Vagina (tissue), 2 donors: ENCODE measurements at places on chromosomes 12 and 14. TPM values are rescaled to one million over a fixed set of nuclear protein-coding genes. Genes with fewer than 3 reads are reported as not detected.

GRCh38 chr12:21296751-21297406, 37.8 kb downstream of the SLCO1A2 start:
- no peaks in the 10 kb centered on the region for H3K27me3 ChIP-seq
- no peaks in the 10 kb centered on the region for H3K36me3 ChIP-seq
- H3K4me1 ChIP-seq = no peaks in the 10 kb centered on the region
- H3K27ac ChIP-seq = no peak overlapping the region

- H3K4me3 ChIP-seq = no peak overlapping the region
- H3K27me3 ChIP-seq = no peaks in the 10 kb centered on the region
- H3K36me3 ChIP-seq = peaks cover 36% of the 10 kb centered on the region
- no peak for DNase-seq
- H3K4me1 ChIP-seq = peaks cover 32% of the 10 kb centered on the region
These were observed 47.1 kb downstream of the IL31 start for GRCh38 chr12:122126713-122127597.

Gene WBP11
- 12.8 TPM for total RNA-seq

DNA sequence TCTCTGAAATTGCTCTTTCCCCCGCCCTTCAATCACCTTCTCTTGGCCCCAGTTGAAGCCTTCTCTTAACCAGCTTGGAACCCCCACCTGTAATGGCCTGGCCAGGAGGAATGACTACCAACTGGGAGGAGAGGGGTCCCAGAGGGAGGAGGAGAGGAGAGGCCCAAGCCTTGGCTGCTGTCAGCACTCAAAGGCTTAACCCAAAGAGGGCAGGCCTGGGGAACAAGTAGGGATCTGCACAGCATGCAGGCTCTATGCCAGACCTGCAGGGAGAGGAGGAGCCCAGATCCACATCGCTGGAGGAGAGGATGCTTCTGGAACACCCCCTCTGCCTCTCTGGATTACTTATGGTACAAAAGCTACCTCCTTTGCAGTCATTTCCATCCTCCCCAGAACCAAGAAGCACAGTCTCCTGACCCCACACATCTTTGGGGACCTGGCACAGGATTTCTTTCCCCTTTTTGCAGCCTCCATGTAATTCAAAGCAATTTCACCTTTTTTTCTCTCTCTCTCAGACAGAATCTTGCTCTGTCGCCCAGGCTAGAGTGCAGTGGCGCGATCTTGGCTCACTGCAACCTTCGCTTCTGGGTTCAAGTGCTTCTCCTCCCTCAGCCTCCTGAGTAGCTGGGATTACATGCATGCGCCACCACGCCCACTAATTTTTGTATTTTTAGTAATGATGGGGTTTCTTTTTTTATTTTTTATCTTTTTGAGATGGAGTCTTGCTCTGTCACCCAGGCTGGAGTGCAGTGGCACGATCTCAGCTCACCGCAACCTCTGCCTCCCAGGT, 6.2 kb downstream of the RARG start:
- peaks cover 83% of the 10 kb centered on the region for H3K4me1 ChIP-seq
- H3K36me3 ChIP-seq = no peaks in the 10 kb centered on the region
- no peak for DNase-seq
- H3K27ac ChIP-seq = peak overlapping the region; percentile 99
- H3K4me3 ChIP-seq = no peak overlapping the region

GRCh38 chr12:95326855-95327254, 109.2 kb downstream of the VEZT start:
- no peak overlapping the region for H3K27ac ChIP-seq
- H3K4me3 ChIP-seq = no peak overlapping the region
- DNase-seq = no peak
- H3K27me3 ChIP-seq = no peaks in the 10 kb centered on the region

DNA sequence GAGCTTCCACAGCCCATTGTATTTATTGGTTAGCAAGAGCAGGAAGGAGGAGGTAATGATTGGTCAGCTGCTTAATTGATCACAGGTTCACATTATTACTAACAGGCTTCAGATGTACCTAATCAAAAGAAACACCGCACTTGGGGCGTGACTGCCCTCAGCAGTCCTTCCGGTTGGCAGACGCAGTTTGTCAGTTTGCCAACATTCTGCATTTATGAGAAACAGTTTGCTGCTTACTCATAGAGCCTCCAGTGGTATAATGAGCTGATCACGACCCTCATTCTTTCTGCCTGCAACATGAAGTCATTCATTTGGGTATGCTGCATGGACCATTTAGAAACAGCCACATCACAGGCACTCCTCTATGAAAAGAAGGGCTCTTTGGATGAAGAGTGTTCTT, 42.5 kb upstream of the PPM1H start:
- H3K27ac ChIP-seq = no peak overlapping the region
- DNase-seq = no peak
- no peaks in the 10 kb centered on the region for H3K36me3 ChIP-seq
- H3K27me3 ChIP-seq = no peaks in the 10 kb centered on the region
- no peak overlapping the region for H3K4me3 ChIP-seq

DNA sequence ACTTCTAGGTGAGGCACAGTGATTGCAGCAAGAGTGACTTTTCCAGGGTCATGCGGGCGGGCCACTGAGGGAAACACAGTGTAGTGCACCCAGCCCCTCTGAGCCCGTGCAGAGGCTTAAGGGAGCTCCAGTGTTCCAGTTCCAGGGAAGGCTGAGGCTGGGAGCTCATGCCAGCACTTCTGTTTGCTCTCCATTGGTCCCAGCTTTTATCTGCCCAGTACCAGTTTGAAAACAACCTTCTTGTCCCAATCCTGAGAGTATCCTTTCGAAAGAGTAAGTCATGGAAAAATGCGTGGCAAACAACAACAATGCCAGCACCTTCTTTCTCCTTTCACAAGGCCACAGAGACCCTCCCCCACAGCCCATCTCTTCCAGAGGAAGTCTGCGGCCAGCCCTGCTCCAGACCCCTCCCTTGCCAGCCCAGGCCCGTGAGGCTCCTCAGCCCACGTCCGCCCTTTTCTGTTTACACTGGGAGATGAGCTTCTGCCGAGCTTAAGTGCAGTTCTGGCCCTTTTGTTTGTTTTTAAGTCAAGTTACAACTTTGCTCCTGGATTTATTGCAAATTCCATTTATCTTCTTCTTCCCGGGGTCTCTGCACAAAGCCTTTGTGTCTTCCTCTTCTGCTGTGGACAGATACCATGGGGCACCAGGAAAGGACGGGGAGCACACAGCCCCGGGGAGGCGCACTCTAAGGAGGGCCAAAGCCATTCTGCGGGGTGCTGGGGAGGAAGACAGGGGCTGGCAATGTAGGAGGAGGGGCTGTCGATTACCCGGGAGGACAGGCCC, 185.6 kb downstream of the ZFP36L1 start:
- H3K4me1 ChIP-seq = peaks cover 68% of the 10 kb centered on the region
- H3K4me3 ChIP-seq = no peak overlapping the region
- no peaks in the 10 kb centered on the region for H3K27me3 ChIP-seq
- no peak for DNase-seq
- peak overlapping the region; percentile 90 for H3K27ac ChIP-seq

GRCh38 chr12:48084066-48084465, 21.8 kb downstream of the SENP1 start:
- H3K27ac ChIP-seq = no peak overlapping the region
- no peaks in the 10 kb centered on the region for H3K27me3 ChIP-seq
- H3K36me3 ChIP-seq = no peaks in the 10 kb centered on the region
- no peaks in the 10 kb centered on the region for H3K4me1 ChIP-seq
- DNase-seq = no peak

GRCh38 chr14:82905762-82906161, 1372.1 kb upstream of the SEL1L start:
- no peaks in the 10 kb centered on the region for H3K4me1 ChIP-seq
- no peak for DNase-seq
- H3K27ac ChIP-seq = no peak overlapping the region
- H3K27me3 ChIP-seq = no peaks in the 10 kb centered on the region
- H3K4me3 ChIP-seq = no peak overlapping the region

GRCh38 chr12:79151956-79152355, 287.4 kb downstream of the SYT1 start:
- no peak overlapping the region for H3K27ac ChIP-seq
- H3K4me3 ChIP-seq = no peak overlapping the region
- H3K36me3 ChIP-seq = no peaks in the 10 kb centered on the region
- H3K4me1 ChIP-seq = no peaks in the 10 kb centered on the region
- no peak for DNase-seq

Gene KRT85
- not detected for total RNA-seq

Gene KRT6A
- 7,258 TPM for total RNA-seq

- H3K36me3 ChIP-seq = no peaks in the 10 kb centered on the region
- DNase-seq = no peak
- no peak overlapping the region for H3K27ac ChIP-seq
- peaks cover 14% of the 10 kb centered on the region for H3K27me3 ChIP-seq
These were observed 1.9 kb downstream of the COL2A1 start for GRCh38 chr12:48002414-48002730.

DNA sequence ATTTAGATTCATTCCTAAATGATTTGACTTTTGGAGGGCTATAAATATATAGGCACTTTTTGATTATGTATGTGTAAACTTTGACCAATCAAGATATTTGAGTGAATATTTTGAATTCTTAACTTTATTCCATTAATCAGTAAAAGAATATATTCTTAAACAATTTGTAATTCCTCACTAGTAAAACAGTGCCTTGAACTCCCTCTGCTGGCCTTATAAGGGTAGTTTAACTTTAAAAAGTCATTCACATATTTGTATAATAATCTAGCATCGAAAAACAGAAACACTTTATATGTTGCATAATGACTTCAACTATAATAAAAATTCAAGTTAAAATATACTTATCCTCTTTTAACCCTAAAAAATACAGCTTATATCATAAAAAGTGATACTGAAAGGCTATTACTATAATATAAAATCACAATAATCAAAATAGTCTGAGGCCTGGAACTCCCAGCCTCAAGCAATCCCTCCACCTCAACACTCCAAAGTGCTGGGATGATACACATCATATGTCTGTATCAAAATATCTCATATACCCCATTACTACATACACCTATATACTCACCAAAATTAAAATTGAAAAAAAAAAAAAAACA, 31.2 kb downstream of the CCDC59 start:
- no peak overlapping the region for H3K27ac ChIP-seq
- no peak for DNase-seq
- H3K27me3 ChIP-seq = no peaks in the 10 kb centered on the region
- H3K36me3 ChIP-seq = no peaks in the 10 kb centered on the region

DNA sequence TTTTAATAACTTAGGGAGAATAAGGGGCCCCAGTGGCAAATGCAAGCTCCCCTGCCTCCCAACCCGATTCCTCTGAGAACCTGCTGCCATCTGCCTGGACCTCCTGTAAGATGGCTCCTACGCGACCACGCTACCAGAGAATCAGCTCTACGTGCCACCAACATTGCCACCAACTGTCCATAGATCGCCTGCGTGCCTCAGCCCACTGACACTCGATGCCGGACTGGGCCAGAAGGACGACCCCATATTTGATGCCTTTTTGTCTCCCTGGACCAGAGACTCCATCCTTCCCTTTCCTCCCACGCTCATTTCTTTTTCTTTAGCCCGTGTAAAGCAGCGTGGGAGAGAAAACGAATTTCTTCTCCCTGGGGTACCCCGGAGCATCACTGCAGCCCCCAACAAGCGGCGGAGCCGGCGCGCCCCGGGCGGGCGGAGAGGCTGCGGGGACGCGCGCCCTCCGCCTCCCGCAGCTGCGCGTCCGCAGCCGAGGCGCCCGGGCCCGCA, 565 bp upstream of the KLHL42 start:
- H3K36me3 ChIP-seq = no peaks in the 10 kb centered on the region
- H3K4me3 ChIP-seq = peak overlapping the region; percentile 68
- no peaks in the 10 kb centered on the region for H3K27me3 ChIP-seq
- no peak for DNase-seq

Gene GPX2
- 77.3 TPM for total RNA-seq

Gene CACNB3
- 36.1 TPM for total RNA-seq

- no peak overlapping the region for H3K27ac ChIP-seq
- no peaks in the 10 kb centered on the region for H3K4me1 ChIP-seq
- H3K27me3 ChIP-seq = no peaks in the 10 kb centered on the region
- H3K4me3 ChIP-seq = no peak overlapping the region
These were observed 74.4 kb upstream of the STAC3 start for GRCh38 chr12:57325395-57325794.

DNA sequence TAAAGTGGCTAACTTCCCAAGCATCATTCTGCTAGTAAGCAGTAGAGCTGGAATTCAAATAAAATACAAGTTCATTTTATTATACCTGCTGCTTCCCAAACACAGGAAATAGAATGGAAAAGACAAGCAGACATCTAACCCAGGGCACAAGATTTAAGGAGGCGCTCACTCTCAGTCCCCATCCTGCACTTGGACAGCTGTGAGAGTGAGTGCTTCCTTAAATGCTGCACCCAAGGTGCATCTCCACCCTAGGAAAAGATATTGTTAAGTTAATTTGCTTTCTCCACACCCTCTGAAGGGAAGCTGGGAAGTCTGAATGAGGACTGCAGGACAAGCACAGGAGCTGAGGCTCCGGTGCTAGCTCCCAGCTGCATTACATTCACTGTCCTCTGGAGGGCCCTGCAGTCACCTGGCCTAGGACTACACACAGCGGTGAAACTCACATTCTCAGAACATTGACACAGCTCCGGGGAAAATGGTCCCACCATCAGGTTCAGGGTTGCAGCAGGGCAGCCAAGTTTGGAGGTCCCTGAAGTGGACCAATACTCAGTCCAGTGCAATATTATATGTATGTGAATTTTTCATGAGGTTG, 14.2 kb downstream of the HEBP1 start:
- no peak overlapping the region for H3K27ac ChIP-seq
- H3K27me3 ChIP-seq = no peaks in the 10 kb centered on the region
- H3K4me1 ChIP-seq = peaks cover 3% of the 10 kb centered on the region

DNA sequence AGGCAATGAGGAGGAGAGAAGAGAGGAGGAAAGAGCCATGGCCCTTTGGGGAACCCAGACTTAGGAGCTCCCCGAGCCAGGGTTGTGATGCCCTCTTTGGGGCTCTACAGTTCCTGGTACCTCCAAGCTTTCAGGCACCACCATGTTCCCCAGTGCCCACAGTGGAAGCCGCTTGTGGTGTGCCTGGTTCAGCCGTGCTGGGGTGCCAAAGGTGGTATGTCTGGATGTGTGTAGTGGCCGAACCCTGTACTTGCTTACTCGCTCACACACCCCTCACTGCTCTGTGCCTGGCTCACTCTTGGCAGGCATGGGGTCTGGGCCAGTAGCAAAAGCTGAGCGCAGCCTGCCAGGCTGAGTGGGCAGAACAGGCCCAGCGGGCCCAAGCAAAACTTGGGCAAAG, 210.7 kb downstream of the MON2 start:
- no peaks in the 10 kb centered on the region for H3K4me1 ChIP-seq
- no peaks in the 10 kb centered on the region for H3K27me3 ChIP-seq
- no peak for DNase-seq

DNA sequence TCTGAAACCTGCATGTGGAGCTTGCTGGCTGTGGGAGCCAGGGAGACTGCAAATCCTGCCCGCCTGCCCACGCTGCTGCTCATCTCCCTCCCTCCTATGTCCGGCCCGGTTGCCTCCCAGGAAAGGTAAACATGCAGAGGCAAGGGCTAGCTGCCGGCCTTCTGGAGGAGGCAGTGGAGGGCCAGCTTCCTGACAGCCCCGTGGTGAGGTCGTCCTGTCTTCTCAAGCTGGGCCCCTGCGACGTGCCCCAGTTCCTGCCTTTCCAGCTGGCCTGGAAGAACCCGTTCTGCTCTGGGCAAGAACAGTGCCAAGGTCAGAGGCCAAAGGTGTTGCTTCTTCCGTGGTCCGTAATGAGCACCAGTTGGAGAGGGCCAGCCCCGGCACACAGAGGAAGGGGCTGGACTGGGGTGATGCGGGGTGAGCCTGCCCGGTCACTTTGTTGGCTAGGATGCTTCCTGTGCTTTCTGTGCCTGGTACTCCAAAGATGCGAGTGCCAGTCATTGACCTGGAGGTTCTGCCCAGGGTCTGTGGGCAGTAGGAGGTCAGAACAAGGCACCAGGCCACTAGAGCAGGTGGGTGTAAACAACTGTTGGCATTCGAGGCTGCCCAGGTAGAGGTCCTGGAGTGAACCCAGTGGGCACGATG, 25.3 kb downstream of the TPCN1 start:
- no peaks in the 10 kb centered on the region for H3K27me3 ChIP-seq
- H3K4me1 ChIP-seq = peaks cover 60% of the 10 kb centered on the region
- no peaks in the 10 kb centered on the region for H3K36me3 ChIP-seq
- peak overlapping the region; percentile 91 for H3K27ac ChIP-seq
